AG04449 (cell line): ENCODE measurements at places on chromosomes 6 and 20.

GRCh38 chr6:157714153-157714490 lies 108.9 kb upstream of the SNX9 start:
- peak; percentile 69 for DNase-seq

GRCh38 chr20:16052456-16052855 lies 520.8 kb downstream of the KIF16B start:
- no peak for DNase-seq

- no peak for DNase-seq
Measured at GRCh38 chr20:48238781-48239180, 453.5 kb upstream of the SULF2 start.

DNA sequence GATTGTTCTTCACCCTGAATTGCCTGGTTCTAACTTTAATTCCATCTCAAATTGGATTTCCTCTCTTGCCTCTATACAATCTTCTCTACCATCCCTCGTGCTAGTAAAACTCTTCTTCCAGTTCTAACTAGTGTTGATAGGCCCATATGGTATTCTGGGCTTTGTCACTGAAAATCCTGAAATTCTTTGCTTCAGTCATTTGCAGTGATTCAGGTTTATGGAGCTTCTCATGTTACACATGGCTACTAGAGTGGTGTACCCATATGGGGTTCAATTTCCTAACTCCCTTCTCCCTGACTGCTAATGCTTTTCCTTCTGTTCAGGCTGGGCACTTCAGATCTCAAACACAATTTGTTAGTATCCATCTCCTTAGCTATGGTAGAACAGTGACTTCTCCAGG lies 956.6 kb downstream of the KIF16B start:
- DNase-seq, result peak; percentile 12

- DNase-seq, result no peak
Measured at GRCh38 chr20:34873583-34874093, 982 bp upstream of the GGT7 start.

- DNase-seq, result no peak
Measured at GRCh38 chr6:138692978-138693909, 80.3 kb upstream of the CCDC28A start.

- DNase-seq, result no peak
Measured at GRCh38 chr6:3624250-3625136, 127.0 kb downstream of the PXDC1 start.

GRCh38 chr6:15301179-15302006 lies 55.5 kb downstream of the JARID2 start:
- DNase-seq, result no peak

DNA sequence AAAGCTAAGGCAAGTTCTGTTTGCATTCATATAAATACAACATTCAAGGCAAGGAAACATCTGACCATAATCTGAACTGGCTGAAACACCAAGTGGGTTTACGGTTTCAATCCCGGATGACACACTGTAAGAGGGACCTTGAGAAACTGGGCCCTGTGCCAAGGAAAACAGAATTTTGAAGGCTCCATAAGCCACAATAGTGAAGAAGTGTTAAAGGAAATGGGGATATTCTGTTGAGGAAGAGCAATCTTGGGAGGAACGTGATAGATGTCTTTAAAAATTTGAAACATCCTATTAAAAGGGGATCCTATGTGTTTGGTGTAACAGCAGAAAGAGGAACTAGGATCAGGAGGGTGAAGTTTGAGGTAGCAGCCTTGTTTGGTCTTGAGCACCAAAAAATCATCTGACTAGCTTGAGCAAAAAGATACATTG lies 82.4 kb upstream of the TAB2 start:
- DNase-seq, result no peak
